ENCODE measurements at places on chromosomes 3 and 15.

- DNase-seq: no peak
Measured at GRCh38 chr15:101151288-101151687, 100.6 kb downstream of the CHSY1 start.

DNA sequence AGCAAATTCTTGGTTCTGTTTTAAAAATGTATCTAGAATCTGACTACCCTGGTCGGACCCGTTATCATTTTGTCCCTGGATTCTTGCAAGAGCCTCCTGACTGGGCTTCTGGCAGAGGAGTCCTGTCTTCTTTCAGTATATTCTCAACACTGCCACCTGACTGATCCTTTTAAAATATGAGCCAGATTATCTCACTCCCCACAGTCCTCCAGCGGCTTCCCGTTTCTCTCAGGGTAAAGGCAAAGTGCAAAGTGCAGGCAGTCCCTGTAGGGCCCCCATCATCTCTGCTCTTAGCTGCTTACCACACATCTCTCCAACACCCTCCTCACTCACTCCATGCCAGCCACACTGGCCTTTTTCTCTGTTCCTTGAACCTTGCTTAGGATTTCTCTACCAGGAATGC, 28.4 kb downstream of the CRTC3 start:
- no peak for DNase-seq

DNA sequence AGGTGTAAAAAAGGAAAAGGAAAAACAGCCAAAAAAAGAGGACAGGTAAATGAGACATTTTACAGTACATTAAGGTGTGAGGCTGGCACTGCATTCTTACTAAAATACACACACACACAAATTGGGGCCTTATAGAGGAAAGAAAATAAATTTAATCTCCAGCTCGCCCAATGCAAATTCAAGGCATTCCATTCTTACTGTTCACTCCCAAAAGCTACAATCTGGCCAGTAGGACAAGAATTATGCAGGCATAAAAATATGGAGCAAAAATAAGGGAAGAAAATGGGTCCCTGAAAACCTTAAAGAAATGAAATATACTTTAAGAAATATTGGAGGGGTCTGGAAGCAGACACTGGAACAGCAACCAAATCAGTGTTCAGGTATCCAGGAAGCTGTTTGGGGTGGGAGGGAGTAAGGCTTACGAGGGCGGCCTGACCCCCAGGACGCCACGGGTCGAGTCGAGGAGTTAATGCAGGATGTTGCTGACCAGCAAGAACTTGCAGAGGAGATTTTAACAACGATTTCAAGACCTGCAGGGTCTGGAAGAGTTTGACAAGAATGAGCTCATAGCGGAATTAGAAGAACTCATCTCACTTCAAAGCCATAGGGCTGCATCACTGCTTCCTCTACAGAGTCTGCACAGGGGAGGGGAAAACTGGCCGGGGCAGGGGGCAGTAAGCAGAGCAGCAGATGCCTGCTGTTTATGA, 245.5 kb downstream of the TBL1XR1 start:
- DNase-seq: no peak

DNA sequence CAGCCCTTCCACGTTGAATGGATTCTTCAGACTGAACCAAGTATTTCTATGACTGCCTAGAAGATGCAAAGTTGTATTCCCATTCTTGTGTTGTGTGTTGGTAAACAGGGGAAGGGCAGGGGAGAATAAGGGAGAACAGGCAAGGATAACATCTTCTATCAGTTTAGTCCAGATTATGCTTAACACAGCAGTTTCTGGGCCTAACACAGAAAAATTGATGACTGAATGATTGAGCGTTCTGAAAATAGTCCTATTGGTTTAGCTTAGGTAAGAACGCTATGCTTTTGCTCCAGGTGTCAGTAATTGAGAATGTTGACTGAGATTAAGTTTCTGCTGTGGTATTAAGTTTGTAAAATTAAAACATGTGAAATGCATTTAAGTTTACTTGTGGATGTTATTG, 8.6 kb downstream of the FOXB1 start:
- no peak for DNase-seq

- no peak for DNase-seq
Measured at GRCh38 chr15:66287461-66288057, 5.8 kb upstream of the DIS3L start.

DNA sequence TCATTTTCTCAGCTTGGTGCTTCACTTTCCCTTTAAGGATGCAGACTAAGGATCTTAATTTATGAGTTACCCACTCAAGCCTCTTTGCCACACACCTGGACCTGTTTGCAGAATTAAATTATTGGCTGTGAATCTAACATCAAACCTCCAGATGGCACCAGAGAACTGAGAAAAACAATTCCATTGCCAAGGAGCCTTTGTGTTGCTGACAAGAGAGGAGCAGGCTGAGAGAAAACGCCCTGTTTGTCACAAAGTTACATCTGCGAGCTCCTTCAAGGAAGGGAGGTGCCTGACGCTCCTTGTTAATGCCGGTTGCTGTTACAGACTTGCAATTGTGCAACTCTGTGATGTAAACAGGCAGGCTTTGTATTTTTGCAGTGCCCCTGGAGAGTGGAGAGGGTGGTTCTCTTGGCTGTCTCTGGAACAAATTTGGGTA, 36.3 kb upstream of the TMC3 start:
- DNase-seq: peak; percentile 37

DNA sequence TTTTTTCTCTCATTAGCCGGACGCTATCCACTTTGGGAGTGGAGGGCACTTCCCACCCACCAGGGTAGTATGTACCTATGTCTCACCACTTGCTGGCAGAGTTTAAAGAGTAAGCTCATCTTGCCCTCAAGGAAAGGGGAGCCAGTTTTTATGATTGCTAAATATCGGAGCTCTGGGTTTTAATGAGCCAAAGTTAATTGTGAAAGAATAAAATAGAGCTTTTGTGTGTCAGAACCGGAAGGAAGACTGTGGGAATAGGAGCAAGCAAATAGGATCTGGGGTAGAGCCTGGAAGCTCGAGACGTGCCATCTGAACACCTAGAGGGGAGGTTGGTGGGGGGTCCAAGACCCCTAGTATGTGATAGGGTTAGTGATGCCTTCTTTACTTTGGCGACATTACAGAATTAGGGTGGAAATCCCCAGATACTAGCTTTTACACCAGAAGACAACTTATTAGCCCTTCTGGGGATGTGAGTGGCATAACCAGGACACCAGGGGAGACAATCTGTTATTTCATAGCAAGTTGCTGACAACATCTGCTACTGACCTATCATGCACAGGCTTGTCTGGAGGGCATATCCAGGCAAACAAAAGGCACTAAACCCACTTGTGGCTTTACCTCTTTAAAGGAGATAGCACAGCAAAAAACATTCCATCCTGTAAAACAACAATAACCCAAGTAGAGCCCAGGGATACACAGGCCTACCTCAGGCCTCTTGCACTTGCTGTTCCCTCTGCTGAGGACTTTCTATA, 333.8 kb downstream of the ZNF621 start:
- no peak for DNase-seq

DNA sequence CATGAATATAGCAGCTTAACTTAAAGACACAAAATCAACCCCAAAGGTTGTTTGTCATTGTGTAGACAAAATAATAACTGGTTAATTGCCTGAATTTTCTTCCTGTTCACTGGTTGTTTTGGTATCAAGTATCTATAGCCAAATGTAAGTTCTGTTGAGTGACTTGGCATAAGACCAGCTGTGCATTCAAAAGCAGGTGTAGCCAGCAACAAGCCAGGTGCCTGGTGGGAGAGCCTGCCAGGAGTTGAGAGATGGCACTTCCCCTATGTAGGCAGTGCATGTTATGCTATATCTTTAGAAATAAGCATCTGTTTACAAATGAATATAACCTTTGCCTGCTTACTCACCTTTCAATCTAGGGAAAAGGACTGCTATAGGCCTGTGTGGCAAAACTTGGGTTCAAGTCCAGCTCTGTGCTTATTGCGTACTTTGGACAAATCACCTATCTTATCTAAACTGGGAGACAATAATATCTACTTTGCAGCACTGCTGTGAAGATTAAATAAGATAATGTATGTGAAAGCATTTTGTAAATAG, 84.9 kb upstream of the TBL1XR1 start:
- DNase-seq: no peak

GRCh38 chr15:31550211-31550977, 223.8 kb downstream of the KLF13 start:
- DNase-seq: no peak

DNA sequence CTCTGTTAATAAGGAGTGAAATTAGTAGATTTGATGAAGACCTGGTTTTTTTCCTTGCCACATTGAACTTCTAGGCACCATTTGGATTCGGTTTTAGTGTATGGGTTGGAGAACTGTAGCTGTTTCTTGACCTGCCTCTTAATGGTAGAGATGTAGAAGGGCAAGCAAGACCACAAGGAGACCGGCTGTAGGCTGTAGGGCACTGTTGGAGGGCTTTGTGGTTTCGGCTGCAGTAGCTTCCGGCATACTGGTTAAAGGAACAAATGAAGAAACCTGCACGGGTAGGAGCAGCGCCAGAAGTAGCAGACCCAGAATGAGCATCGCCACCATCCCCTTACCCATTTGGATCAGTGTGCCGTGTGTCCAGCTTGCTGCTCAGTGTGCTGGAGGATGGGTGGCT, 7.9 kb downstream of the PCLAF start:
- no peak for DNase-seq

DNA sequence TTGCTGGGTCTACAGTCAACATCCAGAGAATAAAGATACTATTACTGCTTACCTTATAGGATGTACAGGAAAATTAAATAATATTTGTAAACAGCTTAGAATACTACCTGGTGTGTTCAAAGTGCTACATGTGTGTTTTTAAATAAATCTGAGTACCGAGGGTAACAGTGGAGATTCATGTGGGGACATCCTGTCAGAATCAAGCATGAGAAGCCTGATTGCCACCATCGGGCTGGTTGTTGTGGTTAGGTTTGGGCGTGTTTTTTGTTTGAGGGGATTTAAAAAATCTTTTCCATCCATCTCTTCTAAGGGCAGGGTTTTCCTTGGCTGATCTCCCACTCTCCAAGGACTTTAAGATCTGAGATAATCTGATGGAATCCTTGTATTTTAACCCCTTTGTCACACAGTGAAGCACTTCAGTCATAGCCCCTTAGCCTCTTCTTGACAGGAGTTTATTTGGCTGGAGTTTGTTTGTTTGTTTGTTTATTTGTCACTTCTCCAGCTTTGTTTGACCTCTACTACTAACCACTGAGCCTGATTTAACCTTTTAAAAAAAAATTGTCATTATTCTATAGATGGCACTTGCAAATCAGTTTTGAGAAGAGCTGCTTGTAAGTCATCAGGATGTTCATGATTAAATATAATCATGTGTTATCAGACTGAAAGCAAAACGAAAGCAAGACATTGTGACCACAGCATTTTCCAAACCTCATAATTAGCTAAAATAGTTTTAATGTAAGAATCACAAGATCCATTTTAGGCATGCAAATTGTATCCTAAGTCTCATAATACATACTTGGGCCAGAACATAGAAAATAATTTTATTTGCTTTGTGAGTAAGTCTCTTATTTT, 72.8 kb upstream of the RARB start:
- DNase-seq: no peak

- DNase-seq: peak; percentile 49
Measured at GRCh38 chr15:94164202-94164807, 67.1 kb upstream of the MCTP2 start.

DNA sequence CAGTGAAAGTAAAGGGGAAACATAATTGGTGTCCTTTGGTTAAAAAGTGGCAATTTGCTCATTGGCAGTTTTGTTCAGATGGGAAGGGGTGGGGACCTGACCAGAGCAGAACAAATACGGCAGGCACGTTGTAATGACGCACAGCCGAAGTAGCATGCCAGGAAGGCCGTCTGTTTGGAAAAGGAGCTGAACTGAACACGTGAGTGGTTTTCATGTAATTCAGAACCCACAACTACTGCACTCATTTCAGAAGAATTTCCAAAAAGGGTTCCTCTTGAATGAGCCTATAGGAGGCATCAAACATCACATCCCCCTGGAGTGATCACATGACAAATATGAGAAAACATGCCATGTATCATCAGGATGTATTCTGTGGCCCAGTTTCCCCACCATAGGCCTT, 42.9 kb upstream of the LMCD1 start:
- peak; percentile 73 for DNase-seq

DNA sequence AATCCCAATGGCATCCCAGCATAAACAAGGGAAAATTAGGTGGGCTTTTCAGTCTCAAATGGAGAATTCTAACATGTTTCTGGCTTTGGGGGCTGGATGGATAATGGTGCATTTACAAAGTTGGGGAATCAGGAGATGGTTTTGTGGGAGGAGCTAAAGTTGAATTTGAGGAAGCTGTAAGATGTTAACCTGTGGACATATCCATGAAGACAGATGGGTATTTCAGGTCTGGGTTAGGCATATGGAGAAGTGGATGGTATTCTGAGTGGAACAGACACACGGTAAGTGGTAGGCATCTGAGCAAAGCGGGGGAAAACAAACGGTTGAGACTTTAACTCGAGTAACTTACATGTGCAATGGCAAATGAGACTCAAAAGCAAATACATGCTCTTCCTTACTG, 1.7 kb upstream of the LMLN start:
- DNase-seq: no peak

DNA sequence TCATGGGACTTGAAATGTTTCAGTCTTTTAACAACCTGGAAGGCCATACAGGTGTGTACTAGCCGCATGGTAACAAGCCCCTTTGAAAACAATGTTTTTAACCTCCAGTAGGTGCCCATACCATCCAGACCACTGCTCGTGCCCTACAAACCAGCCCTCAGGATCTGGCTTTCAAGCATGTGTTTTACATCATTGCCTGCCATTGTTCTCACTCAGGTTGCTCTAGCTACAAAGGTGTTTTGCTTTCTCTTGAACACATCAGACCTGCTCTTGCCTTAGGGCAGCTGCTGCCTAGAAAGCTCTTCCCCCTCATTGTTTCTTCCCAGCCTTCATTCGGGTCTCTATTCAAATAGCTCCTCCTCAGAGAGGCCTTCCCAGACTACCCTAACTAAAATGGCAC, 32.3 kb upstream of the MAP3K13 start:
- no peak for DNase-seq

DNA sequence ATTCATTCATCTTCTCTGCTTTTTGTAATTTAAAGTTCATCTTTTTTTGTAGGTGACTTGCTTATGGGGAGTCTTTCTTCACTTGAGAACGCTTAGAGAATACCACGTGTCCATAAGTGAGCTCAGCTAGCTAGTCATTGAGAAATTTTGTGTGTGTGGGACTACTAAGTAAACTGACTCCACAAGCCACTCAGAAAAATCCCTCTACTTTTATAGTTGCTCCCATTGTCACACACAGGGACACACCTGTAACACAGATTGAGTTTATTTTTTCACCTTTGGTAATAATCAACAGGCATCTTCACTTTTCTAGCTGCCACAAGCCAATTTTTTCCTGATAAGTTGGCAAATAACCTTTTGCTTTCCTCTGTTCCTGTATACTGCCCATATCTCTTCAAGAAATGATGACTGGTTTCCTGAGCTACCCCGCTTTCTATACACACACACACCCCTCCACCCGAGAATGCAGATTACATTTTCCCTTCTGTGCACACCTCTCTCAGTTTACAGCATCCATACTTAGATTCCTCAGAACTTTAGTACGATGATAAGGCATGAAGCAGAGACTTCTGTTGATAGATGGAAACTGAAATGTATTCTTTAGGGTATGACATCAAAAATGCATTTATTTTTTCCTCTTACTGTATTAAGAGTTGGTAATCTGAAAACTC, 4.6 kb downstream of the TSC22D2 start:
- peak; percentile 47 for DNase-seq

GRCh38 chr3:143951351-143951971, 20.2 kb upstream of the DIPK2A start:
- no peak for DNase-seq
